ENCODE measurements at places on chromosomes 4 and X.

DNA sequence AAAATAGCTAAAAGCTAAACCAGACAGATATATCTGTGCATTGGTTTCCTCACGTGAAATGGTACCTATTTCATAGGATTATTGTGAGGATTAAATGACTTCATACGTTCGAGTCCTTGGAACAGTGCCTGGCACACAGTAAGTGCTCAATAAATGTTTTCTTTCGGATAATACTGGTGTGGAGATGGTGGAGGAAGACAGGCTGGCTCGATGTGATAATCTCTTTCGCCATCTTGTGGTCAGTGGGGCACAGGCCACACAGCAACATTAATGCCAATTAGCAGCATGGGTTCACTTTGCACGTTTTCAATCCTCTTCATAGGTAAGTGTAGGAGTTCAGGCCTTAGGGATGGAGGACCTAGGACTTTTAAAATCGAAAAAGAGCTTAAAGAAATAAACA is 9.3 kb downstream of the PAGE4 start:
- no peak for DNase-seq

DNA sequence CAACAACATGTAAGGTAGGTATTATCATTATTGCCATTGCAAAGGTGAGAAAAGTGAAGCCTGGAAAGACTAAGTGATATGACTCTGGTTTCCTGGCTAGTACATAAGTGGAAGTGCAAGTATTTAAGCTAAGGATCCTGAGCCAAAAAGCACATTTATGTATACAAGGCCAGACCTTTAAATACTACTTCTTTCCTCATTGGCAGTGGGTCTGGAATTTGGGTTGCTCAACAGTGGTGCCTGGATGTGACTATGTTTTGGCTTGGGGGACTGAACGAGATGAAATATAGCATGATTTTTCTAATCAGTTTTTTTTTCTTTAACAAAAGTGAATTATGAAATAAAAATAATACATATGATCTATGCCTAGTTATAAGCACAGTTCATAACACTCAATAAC is 7.4 kb upstream of the FGF13 start:
- DNase-seq: no peak

GRCh38 chr4:26361297-26361696 is 40.5 kb downstream of the RBPJ start:
- no peak for DNase-seq

- DNase-seq: no peak
Observed at GRCh38 chr4:146040623-146041022, 102.0 kb upstream of the ZNF827 start.

DNA sequence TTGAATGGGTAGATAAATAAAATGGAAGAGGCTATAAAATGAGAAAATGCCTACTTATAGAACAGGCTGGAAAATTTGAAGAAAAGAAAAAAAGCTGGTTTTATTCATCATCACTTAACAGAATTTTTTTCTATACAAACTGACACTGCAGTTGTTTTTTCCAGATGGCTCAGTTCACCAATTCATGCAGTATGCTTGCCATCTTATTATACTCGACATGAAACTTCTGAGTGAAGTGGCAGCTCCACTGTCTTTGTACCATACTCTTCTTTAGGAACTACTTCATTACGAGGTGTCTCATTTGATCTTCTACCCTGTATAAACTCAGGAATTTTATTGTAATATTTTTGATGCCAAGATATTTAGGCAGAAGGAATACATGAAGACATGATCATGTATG is 153.0 kb downstream of the KDM6A start:
- DNase-seq: no peak

- no peak for DNase-seq
Observed at GRCh38 chr4:18039113-18039512, 17.6 kb upstream of the LCORL start.

- no peak for DNase-seq
Observed at GRCh38 chr4:5661237-5661636, 47.1 kb downstream of the EVC2 start.

GRCh38 chrX:44020693-44021092 is 47.5 kb upstream of the NDP start:
- DNase-seq: no peak

GRCh38 chr4:154807042-154807630 is 26.1 kb downstream of the RBM46 start:
- DNase-seq: no peak

- no peak for DNase-seq
Observed at GRCh38 chr4:53012738-53013137, 150.6 kb downstream of the RASL11B start.

GRCh38 chr4:180618396-180618795 is 1624.8 kb upstream of the TENM3 start:
- DNase-seq: no peak

DNA sequence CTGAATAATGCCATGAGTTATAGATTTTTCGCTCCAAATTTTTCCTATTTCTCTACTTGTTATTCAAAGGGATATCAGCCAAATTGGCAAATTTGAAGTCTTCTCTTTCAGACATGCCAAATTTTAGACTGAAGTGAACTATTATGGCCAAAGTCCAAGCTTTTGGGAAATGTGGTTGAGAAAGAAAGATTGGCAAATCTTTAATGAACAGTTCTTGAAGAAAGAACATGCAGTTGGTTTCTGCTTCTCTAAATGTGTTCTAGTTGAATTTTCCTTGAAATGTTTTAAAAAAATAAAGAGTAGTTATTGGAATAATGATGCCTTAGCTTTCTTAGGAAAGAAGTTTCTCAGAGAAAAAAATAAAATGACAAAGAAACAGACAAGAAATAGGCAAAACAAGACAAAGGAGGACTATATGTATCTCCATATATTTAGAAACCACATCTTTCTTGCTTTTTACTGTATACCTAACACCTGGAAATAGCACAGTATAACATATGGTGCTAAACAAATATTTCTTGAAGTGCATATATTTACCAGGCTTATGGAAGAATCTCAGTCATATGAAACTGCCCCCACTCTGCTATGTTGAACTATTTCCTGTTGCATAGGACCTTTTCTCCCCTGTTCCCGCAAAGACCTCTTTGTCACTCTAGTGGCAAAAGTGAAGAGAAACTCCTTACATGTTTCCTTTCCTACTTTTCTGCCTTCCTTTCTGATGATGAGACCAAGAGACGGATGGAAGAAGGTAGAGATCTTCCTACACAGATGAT is 250.0 kb downstream of the ARHGAP24 start:
- no peak for DNase-seq

DNA sequence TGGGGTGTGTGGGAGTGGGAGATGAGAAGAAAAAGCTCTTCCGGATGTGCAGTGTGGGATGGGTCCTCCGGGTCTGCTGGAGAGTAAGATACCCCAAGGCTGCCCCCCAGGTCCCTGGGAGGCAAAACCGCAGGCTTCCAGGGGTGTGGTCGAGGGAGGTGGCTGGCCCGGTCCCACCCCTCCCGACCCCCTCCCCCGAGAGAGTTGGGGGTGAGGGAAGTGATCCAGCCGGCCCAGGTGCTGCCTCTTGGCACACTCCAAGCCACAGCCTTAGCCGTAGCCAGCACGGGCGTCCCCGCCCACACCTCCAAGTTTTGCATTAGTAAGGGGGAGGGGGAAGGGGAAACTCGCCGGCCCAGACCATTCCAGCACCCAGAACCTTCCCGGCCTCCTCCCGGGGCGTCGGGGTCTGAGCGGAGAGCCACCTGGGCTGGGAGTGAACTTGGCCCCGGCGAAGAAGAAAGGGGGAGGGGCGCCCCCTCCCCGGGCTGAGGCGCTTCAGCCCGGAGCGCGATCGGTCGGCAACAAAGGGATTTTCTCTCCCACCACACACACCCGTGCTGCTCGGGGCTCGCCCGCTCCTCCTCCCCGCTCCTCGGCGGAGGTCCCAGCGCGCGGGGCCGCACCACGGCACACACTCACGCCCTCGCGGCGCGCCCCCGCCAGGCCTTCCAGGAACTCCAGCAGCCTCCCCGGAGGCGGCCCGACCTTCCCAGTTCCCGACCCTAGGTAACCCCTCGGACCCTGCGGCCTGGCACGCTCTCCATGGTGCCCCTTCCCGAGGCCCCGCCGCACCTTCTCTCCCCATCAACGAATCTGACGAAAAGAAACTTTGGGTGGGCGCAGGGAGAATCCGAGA is 14.4 kb downstream of the BCOR start:
- no peak for DNase-seq

GRCh38 chrX:45903781-45904201 is 641.4 kb downstream of the ZNF674 start:
- DNase-seq: no peak

DNA sequence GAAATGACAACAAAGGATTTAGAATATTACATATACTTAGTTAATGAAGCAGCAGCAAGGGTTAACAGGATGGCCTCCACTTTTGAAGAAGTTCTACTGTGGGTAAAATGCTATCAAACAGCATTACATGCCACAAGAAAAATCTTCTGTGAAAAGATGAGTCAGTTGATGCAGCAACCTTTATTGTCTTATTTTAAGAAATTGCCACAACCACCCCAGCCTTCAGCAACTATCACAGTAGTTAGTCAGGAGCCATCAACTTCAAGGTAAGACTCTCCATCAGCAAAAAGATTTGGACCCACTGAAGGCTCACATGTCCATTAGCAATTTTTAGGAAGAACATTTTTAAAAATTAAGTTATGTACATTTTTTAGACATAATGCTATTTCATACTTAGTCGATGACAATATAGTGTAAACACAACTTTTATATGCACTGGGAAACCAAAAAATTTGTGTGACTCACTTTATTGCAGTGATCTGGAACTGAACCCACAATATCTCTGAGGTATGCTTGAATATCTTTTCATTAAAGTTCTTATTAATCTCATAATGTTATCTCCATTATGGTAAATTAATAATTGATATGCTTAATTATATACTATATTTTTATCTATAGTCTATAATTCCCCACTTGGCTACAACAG is 81.2 kb downstream of the SPCS3 start:
- DNase-seq: no peak

DNA sequence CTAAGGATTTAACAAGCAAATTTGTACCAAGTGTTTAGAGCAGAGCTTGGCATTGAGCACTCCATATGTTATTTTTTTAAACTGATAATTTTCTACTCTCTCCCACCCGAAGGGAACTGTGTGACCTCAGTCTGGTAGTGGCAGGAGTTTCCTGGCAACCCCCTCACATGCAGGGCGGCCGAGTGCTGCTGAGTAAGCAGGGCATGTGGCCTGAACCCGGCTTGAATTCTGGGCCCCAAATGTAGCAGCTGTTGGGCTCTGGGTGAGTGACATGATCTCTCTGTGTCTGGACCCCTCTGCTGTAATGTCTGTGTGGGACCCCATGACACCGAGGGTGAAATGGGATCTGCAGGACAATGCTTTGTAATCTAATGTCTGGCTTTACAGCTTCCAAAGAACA is 13.6 kb upstream of the C4orf50 start:
- no peak for DNase-seq

DNA sequence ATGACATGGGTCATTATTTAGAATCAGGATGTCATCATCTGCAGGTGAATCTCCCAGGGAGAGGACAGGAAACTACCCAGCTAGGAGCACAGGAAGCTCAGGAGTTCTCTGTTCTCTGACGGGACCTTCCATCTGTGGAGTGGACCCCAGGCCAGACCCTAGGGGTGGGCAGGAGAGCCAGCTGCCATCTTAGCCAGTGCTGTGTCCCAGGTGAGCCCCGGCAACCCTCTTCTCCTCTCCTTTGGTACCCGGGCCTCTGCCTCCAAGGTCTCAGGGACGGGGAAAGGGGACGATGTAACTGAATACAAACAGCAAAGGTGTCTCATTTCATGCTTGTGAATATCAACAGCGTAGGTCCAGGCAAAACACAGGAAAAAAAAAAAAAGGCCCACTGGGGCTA is 48.5 kb downstream of the C4orf50 start:
- no peak for DNase-seq

- no peak for DNase-seq
Observed at GRCh38 chrX:96425200-96425599, 259.4 kb upstream of the DIAPH2 start.

- no peak for DNase-seq
Observed at GRCh38 chrX:152899874-152900719, 2.2 kb downstream of the ZNF185 start.

DNA sequence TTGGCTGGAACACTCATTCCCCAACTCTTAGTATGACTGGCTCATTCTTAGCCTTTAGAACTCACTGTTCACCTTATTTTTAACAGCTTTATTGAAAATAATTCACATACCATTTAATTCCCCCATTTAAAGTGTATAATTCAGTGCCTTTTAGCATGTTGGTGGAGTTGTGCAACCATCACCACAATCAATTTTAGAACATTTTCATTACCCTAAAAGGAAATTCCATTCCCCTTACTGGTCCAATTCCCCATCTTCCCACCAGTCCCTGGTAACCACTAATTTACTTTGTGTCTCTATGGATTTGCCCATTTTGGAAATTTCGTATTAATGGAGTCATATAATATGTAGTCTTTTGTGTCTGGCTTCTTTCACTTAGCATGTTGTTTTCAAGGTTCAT is 19.7 kb downstream of the NHSL2 start:
- no peak for DNase-seq

DNA sequence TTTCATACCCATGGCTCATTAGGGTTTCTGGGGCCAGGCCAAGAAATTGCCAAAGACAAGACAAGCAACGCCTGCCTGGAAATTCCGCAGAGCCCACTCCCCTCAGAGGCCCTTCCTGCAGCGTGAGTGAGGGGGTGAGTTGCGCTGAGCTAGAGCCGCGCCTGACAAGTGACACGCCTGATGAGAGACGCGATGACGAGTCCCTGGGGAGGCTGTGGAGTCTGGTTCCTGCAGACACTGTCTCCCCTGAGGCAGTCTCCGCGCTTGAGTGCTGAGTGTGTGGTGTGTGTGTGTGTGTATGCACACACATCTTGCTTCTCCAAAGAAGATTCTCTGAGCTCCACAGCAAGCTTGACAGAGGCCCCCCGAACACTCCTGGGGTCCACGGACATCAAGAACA is 269.8 kb downstream of the BCOR start:
- peak; percentile 45 for DNase-seq

DNA sequence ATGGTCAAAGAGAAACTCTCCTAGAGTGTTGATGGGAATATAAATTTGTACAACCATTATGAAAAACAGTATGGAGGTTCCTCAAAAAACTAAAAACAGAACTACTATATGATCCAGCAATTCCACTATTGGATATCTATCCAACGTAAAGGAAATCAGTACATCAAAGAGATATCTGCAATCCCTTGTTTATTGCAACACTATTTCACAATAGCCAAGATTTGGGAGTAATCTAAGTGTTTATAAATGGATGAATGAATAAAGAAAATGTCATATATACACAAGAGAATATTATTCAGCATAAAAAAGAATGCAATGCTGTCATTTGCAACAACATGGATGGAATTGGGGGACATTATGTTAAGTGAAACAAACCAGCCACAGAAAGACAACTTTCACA is 1118.1 kb upstream of the PRKX start:
- DNase-seq: no peak

- DNase-seq: no peak
Observed at GRCh38 chr4:153269218-153269990, 65.2 kb downstream of the TRIM2 start.

DNA sequence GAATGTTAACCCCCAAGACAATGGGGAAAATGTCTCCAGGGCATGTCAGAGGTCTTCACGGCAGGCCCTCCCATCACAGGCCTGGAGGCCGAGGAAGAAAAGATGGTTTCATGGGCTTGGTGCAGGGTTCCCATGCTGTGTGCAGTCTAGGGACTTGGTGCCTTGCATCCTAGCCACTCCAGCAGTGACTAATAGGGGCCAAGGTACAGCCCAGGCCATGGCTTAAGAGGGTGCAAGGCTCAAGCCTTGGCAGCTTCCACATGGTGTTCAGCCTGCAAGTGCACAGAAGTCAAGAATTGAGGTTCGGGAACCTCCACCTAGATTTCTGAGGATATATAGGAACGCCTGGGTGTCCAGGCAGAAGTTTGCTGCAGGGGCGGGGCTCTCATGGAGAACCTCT is 50.6 kb downstream of the BMP3 start:
- DNase-seq: no peak

- peak; percentile 83 for DNase-seq
Observed at GRCh38 chrX:123961268-123962005, at the start of gene STAG2. STAG2 (plus strand) TSS chrX:123961706; CDS start chrX:124022628, 60,922 bp downstream.

Measured in NCI-H2107 (cell line).